ENCODE measurements at places on chromosomes 4 and X.
A peak's percentile ranks its signal among the peaks of the same experiment; 100 is the strongest.

- peak; percentile 63 for DNase-seq
Observed at GRCh38 chr4:24475756-24476155, 108.6 kb downstream of the DHX15 start.

DNA sequence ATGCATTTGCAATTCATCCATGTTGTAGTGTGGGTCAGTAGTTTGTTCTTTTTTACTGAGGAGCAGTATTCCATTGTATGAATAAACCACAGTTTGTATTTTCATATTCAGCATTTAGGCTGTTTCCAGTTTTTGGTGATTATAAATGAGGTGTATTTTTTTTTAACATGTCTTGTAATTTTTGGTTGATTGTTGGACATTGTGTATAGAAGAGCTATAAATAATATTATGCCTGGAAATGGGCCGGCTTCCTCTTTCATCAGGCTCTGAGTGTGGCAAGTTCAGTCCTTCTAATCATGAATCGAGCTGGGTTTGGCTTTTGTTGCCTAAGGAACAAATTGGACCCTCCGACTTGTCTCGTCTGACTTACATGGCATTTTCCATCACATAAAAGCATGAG, 115.7 kb downstream of the PSAPL1 start:
- no peak for DNase-seq

DNA sequence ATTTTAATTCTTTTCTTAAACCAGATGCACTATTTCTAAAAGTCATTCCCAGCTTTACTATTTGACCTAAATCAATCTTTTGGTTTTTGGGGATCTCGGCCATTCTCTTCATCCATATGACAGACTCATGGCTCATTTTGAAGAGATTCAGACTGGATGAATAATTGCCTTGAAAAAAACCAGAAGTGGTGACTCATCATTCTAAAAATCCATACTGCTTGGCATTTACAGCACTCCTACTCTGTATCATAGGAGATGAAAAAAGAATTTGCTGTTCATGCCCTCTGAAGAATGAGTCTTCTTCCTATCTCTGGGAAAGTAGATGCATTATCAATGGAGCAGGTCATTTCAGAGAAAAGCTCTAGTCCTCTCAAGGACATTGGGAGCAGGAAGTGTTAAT, 220.5 kb upstream of the RPS6KA3 start:
- no peak for DNase-seq

DNA sequence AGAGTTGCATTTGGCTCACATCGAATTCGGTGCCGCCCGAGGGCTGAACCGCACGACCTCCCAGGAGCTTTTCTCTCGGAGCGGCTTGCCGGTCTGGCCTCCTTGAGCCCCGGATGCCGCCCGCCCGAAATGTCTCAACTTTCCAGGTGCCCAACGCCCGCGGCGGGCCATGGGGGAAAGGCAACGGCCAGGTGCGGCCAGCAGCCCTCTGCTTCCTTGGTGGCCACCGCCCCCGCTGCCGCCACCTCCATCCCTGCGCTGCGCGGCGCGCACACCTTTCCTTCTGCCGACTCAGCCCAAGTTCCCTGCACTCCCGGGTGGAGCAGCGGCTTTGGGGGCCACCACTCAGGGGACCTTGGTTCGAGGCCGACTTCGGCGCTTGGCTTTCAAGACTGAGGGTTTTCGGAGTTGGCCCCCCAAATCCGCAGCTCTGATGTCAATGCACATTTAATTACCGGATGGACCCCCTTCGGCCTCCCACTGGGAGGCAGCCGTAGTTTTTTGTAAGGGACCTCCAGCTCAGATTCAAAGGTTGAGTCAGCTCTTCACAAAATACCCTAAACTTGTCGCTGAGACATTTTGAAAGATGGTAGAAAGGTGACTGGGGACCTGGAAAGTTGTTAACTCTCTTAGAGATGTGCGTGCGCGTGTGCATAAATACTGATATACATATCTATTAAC, 1.1 kb downstream of the AFF2 start:
- no peak for DNase-seq

GRCh38 chr4:123116412-123116811, 194.0 kb upstream of the NUDT6 start:
- DNase-seq: no peak

GRCh38 chr4:37663552-37663951, 22.6 kb downstream of the RELL1 start:
- no peak for DNase-seq

DNA sequence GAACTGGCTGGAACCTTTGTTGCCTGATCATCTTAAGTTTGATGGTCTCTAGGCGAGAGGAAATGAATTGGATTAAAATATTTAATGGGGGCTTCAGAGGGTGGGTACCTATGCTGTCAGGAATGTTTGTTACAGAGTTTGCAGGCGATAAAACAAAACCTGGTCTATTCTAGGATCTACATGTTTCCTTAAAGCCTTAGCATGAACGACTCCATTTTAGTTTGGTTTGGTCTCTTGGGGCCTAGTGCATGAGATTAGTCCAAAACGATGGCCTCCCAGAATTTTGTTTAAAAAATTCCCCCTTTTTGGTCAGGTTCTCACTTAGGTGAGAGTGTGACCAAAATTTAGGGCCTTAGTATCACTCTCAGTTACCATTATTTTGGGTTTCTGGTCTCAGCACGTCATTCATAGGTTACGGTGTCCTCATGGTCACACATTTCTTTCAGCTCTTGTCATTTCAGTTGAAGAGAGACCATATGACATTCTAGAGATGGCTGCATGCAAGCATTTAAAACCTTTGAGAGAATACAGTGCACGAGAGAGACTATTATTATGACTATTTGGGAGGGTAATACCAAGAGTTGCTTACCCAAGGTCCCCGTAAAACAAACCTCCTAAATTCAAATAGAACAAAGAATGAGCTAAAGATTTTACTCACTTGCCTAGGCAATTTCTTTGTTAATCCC, 13.8 kb downstream of the MOB1B start:
- no peak for DNase-seq

DNA sequence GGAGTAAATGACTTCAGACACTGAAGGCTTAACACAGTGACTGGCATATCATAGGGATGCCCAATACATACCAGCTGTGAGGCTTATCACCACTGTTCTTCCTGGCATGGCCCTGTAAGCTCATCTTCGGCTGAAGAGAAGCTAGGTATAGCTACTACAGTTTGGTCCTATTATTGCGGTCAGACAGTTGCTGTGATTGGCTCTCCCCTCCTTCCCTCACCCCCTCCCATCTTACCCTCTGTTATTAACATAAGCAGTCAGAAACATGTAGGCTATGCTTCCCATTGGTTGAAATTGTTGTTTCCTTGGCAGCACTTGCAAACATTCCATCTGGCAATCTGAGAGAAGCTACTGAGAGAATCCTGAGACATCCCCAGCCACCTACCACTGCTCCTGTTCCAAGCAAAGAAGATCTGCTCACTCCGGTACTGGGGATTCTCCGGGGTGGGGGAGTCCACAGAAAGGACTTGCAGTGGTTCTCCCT, at the start of gene AKAP14:
TSS of gene AKAP14 (plus strand) at position 51 of the 484 bp plus-strand sequence. CDS start 7,331 bp downstream, outside the sequence.
- no peak for DNase-seq

DNA sequence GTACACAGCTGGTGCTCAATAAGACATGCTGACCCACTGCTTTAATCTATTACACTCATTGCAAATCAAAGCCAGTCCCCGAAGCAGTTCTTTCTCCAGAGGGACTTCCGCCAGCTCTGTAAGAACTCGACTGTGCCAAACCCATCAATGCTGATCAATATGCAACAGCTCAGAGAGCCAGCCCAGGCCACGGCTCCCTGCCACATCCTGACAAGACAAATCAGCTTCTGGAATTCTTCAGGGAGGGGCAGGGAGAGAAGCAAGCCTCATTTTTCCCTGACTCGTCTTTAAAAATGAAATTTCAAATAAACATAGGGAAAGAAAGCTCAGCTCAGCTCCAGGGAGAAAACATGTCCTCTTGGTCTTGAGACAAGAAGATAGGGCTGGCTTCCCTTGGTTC, 5.3 kb upstream of the ADRA2C start:
- no peak for DNase-seq

- no peak for DNase-seq
Observed at GRCh38 chr4:108135549-108136209, 33.1 kb downstream of the LEF1 start.

All from NCI-H2171 (cell line).